ENCODE measurements at places on chromosomes 1 and 21.

DNA sequence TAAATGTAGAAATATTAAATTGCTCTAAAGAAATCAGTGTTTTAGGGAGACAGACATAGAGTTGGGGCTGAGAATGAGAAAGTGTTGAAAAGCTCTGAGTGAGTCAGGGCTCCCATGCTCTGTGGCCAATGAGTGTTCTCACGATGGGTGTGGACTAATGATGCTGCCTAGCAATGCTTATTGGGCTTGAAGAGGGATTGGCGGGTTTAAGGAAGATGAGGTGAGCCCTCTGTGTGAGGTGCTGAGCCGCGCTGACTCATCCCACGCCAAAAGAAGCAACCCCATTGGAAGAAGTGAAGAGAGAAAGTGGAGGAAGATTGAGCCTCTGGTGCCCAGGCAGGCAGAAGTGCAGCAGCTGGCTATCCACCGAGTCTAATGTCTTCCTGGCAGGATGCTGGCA lies 65.1 kb upstream of the DPT start:
- DNase-seq, result no peak

- no peak for DNase-seq
Measured at GRCh38 chr21:18334066-18334465, 69.5 kb downstream of the TMPRSS15 start.

DNA sequence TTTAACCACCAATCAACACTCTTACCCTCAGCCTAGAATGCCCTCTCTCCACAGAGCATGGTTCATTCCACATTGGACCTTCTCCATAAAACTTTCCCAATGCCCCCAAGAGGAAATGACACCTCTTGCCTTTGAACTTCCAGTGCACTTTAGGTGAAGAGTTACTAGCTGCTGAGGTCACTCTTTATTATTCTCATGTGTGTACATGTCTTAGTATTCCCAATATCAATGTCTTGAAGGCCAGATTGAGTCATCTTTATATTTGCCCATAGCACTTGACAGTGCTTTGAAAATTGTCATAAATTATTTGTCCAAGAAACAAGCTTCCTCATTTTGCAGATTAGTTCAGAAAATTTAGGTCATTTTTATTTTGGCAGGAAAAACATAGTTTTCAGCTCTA lies 8.1 kb upstream of the DNASE2B start:
- DNase-seq, result no peak

DNA sequence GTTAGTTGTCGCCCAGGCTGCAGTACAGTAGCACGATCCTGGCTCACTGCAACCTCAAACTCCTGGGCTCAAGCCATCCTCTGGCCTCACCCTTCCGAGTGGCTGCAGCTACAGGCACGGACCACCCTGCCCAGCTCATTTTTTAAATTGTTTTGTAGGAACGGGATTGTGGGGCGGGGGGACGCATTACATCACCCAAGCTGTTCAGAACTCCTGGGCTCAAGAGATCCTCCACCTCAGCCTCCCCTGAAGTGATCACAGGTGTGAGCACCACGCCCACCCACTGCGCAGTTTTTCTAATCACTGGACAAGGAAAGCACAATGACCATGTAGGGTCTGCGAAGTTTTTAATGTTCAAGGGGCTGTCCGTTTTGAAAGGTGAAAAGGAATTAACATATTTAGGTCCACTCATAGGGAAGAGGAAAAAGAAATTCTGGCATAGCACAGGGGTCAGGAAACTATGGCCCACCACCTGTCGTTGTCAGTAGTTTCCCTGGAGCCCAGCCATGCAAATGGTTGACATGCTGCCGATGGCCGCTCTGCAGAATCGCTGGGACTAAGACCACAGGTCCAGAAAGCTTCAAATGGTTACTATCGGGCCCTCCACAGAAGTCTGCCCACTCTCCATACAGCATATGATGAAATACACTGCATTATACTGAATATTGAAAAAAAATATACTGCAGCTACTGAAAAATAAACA lies 26.0 kb downstream of the SETD4 start:
- DNase-seq, result no peak

- DNase-seq, result no peak
Measured at GRCh38 chr21:14740692-14741091, 194.6 kb upstream of the SAMSN1 start.
